ENCODE measurements at places on chromosomes 3 and 15. TPM values are rescaled to one million over a fixed set of nuclear protein-coding genes. Genes with fewer than 3 reads are reported as not detected.

GRCh38 chr3:75254685-75255084 lies 409.4 kb upstream of the FRG2C start:
- DNase-seq = no peak

- no peak for DNase-seq
These were observed 1.2 kb upstream of the KLHL6 start for GRCh38 chr3:183556722-183557121.

DNA sequence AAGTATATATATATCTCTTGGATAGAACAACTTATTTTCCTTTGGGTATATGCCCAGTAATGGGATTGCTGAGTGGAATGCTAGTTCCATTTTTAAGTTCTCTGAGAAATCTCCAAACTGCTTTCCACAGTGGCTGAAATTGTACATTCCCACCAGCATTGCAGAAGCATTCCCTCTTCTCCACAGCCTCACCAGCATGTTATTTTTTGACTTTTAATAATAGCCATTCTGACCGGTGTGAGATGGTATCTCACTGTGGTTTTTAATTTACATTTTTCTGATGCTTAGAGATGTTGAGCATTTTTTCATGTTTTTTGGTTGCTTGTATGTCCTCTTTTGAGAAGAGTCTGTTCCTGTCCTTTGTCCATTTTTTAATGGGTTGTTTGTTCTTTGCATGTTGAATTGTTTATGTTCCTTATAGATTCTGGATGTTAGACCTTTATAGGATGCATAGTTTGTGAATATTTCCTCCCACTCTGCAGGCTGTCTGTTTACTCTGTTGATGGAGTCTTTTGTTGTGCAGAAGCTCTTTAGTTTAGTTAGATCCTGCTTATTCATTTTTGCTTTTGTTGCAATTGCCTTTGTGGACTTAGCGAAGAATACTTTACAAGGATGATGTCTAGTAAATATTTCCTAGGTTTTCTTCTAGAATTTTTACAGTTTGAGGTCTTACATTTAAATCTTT lies 82.7 kb upstream of the NR2F2 start:
- no peak for DNase-seq

DNA sequence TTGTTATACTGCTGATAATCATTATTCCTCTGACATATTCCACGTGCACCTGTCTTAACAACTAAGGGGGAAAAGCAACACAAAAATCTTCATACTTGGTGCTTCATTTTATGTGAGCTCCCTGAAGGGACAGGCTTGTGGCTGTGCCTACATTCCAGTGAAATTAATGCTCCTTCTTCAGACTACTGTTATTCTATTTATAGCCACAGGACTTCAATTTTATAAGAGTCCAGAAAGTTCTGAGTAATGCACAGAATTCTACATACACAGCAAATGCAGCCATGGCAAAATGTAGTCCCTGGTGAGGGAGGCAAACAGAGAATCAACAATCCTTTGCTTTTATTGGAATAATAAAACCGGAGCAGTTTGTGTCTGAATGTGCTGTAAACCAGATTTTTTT lies 417.1 kb downstream of the RBMS3 start:
- no peak for DNase-seq

- DNase-seq = no peak
These were observed 222.5 kb upstream of the ICE2 start for GRCh38 chr15:60701261-60702019.

GRCh38 chr3:123540285-123540684 lies 44.6 kb downstream of the HACD2 start:
- no peak for DNase-seq

DNA sequence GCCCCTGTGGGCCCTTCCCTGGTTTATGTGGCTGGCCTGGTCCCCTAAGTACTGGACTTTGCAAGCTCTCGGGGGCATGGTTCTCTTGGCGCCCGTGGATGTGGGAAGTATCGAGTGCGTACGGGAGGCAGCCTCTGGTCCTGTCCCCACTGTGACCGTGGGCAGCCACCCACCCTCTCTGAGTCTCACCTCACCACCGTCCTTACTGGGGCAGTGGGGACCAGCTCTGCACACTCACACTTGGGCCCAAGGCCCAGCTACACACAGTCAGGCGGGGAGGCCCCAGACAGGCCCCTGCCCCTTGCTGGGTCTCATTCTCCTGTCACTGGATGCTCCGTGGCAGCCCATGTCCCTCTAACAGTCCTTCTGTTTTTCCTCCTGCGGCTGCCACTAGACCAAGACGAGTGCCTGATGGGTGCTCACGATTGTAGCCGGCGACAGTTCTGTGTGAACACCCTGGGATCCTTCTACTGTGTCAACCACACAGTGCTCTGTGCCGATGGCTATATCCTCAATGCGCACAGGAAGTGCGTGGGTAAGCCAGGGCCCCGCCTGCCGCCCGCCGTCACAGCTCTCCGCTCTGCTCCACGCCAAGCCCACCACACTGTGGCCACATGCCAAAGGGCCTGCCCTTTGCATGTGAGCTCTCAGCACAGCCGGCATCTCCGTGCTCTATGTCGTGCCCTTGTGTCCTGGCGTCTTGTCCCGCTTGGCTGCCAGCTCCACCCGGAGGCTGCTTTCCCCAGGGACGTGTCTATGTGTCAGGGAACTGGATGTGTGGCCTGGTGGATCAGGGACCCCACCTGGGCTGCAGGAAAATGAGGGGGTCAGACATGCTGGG lies 72.7 kb downstream of the FBLN2 start:
- peak; percentile 48 for DNase-seq

- DNase-seq = no peak
These were observed 99.6 kb downstream of the TMCC1 start for GRCh38 chr3:129793942-129794310.

DNA sequence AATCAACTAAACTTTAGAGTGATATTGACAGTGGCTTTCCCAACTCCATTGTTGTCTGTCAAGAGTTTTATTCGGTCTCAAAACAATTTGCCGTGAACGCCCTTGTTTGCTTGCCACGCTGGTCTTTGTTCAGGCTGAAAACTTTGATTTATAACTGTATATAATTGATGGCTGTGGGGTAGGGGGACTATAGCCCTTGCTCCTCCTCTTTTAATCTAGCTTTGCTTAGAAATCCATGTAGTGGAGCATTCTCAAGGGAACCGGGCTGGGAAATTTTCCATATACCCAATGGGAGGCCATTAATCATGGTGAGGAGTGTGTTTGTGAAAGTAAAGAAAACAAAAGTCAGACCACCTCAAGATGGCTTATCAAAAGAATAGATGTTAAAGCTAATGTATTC lies 339.8 kb upstream of the RARB start:
- no peak for DNase-seq

GRCh38 chr3:14462738-14463137 lies 60.3 kb downstream of the SLC6A6 start:
- DNase-seq = no peak

DNA sequence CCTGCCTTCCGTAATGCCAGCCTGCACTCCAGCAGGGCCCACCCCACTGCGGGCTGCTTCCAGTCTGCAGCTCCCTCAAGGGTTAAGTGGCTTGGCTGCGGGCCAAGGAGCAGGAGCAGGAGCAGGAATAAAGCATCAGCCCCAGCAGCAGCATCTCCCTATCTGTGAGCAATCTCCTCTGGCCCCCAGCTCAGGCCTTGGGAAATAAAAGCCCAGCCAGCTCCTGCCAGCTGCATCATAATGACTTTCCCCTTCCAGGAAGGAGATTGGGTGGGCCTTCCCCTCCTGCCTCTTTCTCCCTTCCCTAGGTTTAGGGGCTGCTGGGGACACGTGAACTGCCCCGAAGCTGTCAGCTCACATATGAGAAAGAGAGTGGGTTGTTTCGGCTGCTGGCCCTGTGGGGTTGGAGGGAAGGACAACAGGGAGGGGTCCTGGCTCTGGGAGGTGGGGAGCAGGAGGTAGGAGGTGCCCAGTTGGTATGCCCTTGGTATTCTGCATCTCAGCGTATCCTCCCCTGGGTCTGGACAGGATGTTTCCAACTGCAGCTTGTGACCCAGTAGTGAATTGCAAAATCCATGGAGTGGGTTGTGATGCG lies 34.6 kb upstream of the FGD5 start:
- DNase-seq = peak; percentile 26

DNA sequence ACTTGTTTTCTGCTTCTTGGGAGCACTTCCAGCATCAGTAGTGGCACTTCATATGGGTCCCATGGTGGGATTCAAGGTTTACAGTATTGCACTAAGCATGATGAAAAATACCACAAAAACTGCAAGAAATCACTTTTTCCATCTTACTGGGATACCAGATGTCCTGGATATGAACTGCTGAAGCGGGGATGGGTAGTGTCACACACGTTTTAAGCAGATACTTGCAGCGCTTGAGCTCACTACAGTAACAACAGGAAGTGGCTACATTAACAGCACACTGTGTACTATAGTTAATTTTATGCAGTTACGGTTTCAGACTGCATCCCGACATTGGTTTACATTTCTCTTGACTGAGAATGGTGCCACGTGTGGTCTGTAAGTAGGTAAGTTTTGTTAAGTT lies 3.5 kb upstream of the ISG20 start:
- DNase-seq = no peak

- no peak for DNase-seq
These were observed 166.4 kb downstream of the GHSR start for GRCh38 chr3:172281884-172282283.

DNA sequence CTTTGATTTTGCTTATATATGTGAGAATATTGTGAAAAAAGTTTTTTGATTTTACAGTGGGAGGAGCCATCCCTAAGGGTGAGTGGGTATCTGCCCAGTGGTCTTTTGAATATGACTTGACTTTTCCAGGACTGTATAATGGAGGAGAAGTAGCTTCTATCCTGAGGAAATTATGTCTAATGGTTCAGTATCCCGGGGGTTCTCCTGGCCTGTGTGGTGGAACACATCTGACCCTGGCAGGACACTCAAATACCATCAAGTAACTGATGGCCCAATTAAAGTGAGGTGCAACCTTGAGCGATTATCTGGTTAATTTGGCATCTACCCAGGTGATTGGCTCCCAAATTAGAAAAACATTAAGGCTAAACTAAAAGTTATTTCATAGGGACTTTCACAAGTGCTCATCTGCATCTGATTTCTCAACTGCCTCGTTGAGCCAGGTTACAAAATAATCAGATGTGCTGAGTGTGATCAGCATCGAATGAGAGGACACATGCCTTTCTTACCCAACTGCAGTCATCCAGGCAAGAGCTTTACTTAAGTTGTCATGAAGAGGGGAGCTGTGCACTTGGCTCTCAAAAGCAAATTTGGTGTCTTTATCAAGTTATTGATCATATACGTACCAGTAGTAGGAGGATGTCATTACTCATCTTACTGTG lies 201.4 kb downstream of the IL5RA start:
- no peak for DNase-seq

The AMT gene
- polyA plus RNA-seq = 1.0 TPM

The GATA2 gene
- polyA plus RNA-seq = 6.5 TPM

The KBTBD13 gene
- 0.12 TPM for polyA plus RNA-seq

The LIPC gene
- polyA plus RNA-seq = not detected

The LDHAL6B gene
- 0.06 TPM for polyA plus RNA-seq
